Stimulated activated CD8-positive, alpha-beta memory T cell treated with anti-CD3 and anti-CD28 coated beads, Interleukin-4, amount 100 ng/mL, for 1 hour (primary cell): ENCODE measurements at places on chromosomes 3 and 15.

DNA sequence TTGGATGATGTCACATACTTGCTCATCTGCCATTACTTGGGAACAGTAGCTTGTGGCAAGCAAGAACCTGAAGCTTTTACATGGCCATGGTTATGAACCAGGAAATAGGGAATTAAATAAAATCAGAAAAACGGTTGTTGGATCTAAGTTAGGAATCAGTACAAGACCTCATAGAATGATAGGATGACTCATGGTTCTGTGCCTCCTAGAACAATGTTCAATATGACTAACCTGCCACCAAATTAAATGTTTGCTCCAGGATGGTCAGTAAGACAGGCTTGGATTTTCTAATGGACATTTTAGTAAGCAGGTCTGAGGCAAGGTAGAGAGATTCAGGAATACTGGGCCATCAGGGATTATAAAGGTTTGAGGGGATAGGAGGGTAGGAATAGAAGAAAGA, 218.9 kb downstream of the PLOD2 start:
- no peak for DNase-seq

DNA sequence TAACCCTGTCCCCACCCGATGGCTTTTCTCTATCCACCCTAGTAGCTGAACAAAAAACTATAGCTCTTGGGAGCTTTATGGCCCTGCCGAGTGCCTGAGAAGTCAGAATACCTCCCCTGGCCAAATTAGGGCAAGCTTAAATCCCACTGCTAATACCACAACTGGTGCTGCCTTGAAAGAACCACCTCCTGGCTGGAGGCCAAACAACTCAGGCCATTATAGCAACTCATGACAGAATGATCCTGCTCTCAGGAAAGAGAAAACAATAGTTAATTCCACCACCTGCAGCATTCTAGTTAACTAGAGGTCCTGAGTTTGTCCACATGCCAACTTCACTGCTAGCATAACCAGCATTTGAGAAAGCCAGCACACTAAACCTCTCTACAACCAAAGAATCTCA, 123.2 kb downstream of the RTP4 start:
- no peak for DNase-seq

DNA sequence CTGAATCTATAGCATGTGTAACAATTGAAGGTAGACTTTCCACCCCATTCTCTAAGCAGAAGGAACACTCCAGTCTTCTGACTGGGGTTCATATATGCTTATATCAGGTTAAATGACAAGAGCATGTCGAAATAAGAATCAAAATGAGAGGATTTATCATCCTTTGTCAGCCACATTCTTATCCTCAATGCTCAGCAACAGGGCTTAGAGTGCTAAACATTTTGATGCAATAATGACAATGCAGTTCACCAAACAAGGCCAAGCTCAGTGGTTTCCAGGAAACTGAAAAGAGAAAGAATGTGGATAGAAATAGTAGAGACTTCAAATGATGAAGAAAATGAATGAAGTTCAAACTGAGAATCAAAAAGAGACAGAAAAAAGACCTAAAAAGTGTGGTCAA, 78.0 kb downstream of the FSIP1 start:
- DNase-seq: no peak

DNA sequence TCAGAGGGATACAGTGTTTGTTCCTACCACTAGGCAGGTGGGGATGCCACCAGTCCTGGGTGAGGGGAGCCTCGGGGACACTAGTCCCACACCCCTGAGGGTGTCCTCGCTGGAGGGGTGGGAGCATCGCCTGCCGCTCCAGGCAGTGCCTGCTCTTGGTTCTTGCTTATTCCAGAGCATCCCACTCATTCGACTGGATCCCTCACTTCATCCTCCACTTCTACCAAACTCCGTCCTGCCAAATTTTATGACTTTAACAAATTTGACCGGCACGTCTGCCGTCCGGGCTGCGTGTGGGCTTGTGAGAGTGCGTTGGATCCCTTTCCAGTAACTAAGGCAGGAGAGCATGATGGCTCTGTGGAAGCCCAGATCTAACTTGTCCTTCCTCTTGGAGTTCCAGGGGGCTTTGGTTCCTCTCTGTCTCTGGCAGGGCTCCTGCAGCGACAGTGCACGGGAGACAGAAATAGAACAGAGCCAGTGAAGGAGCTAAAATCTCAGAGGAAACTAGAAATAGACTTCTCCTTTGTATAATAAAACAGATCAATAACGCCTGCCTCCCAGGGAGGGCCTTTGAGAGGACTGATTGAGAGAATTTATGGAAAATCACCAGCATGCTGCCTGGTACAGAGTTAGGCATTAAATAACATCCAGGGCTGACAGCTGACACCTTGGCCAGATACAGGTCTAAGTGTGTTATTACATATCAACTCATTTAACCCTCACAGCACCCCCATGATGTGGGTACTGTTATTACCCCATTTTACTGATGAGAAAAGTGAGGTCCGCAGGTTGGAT, 34.5 kb downstream of the MGLL start:
- DNase-seq: no peak

DNA sequence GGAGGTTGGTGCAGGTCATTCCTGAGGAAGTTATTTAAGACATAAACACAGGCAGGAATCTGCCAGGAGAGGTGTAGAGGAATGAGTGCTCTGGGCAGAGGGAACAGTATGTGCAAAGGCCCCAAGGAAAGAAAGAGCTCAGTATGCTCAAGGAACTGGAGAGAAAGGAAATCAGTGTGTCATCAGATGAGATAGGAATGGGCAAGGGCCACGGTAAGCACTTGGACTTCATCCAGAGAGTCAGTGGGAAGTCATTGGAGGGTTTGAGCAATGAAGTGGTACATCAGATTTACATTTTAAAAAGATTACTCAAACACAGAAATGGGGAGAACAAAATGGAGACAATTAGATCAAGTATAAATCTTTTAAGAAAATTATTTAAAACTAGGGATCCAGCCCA, 272.2 kb downstream of the ADAMTSL3 start:
- DNase-seq: no peak

- DNase-seq: no peak
Observed at GRCh38 chr3:122021811-122022401, at the start of gene ILDR1. ILDR1 (minus strand) TSS chr3:122022247; CDS start chr3:122022077, 170 bp downstream.

- DNase-seq: no peak
Observed at GRCh38 chr15:57118013-57118799, 199.8 kb downstream of the TCF12 start.

DNA sequence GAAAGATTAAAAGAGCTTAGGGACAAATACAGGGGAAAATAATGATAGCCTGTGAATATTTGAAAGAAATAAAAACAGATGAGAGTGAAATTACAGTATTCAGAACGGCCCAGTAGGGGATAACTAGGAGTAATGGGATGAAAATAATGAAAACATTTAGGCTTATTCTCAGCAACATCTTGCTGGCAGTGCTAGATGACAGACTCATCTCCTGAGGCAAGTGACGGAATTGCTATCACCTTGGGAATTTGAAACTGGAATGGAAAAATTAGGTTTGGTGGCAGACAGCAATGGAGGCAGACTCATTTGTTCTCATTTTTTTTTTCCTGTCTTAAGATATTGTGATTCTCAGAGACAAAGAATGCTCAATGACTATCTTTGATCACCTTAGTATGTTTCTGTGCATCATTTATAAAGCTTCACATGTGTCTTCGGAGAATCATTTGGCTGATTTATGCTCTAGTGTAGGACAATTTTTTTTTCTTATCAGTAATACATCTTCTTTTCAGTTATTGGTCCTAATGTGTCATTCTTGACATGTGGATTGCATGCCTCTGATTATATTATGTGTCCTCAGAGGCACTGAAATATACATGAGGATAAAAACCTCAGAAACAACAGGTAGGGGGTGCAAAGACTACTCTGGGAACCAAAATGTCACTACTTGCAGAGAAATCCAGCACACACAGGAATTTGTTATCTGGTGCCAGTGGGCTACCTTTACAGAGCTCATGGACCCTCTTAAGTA, 711.7 kb downstream of the EDEM1 start:
- no peak for DNase-seq

GRCh38 chr3:178384321-178385230, 151.7 kb upstream of the KCNMB2 start:
- no peak for DNase-seq

- DNase-seq: no peak
Observed at GRCh38 chr3:89584398-89584797, 477.0 kb downstream of the EPHA3 start.

DNA sequence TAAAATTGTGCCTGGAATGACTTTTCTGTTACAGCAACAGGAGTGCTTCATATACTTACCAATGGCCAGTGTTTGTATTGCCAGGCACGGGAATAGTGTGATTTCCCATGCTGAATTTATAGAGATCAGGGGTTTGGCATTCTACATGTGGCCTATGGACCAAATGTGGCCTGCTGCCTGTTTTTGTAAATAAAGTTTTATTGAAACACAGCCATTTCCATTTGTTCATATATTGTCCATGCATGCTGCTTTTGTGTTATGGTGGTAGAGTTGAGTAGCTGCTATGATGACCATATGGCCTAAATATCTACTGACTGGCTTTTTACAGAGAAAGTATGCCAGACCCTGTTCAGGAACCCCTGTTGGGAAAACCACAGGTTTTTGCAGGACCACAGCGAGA, 55.6 kb downstream of the SLCO3A1 start:
- no peak for DNase-seq

GRCh38 chr3:176430244-176431037, 766.8 kb downstream of the TBL1XR1 start:
- no peak for DNase-seq

- no peak for DNase-seq
Observed at GRCh38 chr3:89145995-89146394, 38.6 kb downstream of the EPHA3 start.

- no peak for DNase-seq
Observed at GRCh38 chr3:45579251-45579650, 15.3 kb upstream of the LIMD1 start.

DNA sequence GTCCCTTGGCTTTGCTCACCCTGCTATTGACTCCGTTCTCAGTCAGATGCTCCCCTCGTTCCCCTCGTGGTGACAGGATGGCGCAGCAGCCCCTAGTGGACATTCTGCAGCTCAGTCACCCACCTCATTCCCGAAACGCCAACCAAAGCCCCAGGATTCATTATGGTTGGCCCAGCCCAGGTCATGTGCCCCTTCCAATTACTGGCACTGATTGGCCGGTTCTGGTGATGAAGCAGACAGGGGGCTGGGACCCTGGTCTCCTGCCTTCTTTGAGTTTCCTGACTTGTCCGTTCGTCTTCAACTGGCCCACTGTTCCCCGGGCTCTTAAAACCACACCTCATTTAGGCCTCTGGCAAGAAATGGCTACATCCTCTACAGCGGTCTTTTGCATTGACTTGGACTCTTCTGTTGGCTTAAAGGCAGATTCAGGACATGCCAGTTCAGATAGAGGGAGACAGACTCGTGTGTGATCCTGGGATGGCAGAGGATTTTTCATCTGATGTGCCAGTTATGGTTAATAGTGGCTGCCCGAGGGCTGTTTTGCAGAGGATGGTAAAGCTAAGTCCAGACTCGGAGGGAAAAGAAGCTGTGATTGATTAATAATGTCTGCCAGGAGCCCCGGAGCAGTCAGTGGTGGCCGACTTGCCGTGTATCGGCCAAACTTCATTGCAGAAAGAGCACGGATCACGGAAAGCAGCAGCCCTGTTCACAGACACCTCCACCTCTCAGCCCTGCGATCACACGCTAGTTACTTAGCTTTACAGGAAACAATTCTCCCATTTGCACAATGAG, 37.8 kb downstream of the LSM3 start:
- no peak for DNase-seq

GRCh38 chr3:39000008-39000450, 51.7 kb downstream of the SCN11A start:
- DNase-seq: no peak

DNA sequence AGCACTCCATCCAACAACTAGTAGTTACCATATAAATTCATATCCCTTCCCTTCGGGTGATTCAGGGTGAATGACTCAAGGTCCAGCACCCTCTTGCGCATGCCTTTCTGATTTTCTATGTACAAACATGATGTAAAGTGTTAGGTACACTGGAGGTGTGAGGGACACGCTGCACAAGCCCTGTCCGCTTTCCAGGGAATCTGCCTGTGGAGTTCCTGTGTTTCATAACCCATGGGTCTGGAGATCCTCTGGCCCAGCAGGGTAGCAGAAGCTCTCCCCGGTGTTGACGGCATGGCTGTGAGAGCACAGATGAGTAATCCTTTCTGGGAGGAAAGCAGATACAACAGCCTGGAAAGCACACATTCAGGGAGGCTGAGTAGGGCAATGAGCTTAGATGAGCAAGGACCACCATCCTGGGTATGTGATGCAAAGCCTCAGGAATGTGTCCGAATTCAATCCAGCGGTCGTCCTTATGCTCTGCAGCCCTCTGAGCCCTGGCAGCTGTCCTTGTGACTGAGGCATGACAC, 142.9 kb upstream of the TP63 start:
- DNase-seq: no peak

GRCh38 chr3:67947808-67948508, 293.5 kb upstream of the SUCLG2 start:
- no peak for DNase-seq

DNA sequence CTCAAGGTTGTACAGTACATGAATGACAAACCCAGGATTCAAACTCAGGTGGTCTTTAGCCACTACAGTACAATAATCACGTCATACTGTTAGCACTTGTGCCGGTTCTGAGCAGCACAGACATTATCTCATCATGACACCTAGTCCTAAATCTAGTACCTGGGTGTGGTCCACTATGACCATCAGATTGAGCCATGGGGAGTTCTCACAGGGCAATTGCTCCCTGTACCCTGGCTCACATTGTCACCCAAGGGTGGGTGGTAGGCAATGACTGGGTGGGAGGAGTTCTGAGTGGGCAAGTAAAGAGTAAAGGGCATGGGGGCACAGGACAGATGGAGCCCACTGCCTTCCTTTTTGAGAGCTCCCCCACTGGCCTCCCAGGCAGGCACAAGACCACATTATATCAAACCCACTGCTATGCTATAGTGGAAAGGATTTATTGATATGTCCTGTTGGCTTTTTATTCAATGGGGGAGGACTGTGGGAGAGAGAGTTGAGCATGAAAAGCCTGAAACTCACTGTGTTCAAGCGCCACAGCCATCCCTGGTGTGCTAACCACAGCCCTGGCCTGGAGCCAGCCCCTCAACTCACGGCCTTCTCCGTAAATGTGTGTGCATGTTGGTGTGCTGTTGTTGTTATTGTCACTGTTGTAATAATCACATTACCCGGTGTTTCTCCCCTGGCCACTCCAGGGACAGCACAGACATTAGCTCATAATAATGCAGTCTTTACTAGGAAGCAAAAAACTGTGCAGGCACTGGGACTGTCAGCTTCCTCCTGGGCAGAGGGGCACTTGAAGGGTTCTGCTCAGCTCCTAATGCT, 27.3 kb downstream of the ADCY5 start:
- no peak for DNase-seq

DNA sequence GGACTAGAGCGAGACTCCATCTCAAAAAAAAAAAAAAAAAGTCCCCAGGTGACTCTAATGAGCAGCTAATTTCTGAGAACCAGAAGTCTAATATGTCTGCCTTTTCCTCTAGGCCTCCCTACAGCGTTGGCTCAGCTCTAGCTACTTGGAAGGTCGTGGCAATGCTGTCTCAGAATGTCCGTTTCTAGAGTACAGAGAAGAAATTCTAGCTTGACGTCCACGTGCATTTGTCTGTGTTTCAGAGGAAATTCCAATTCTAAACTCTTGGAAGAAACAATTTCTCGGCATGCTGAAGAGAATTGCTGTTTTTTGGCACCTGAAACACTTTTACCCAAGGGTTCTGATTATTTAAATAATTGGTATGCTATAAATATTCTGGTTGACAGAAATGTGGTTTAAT, 78.8 kb downstream of the SOX2 start:
- DNase-seq: no peak
